ENCODE measurements at places on chromosomes 5 and 9.

- no peak for DNase-seq
Measured at GRCh38 chr5:120901199-120901598, 437.1 kb downstream of the PRR16 start.

DNA sequence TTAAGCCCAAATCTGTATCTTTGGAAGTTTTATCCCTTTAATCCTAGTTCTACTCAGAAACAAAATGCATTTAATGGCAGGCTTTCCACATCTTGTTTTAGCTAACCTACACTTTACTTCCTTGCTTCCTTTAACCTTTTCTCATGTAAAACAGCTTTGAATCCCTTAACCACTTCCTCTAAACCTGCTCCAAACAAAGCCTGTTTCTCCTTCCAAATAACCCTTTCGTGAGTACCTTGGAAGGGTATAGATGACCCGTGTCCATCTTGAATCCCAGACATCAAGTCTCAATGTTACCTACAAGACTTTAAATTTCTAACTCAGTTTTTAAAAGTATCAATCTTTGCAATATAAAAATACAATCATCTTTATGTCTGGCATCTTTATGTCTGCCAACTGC, 78.4 kb downstream of the DROSHA start:
- no peak for DNase-seq

GRCh38 chr5:132689513-132689912, 15.7 kb downstream of the IL4 start:
- DNase-seq: no peak

DNA sequence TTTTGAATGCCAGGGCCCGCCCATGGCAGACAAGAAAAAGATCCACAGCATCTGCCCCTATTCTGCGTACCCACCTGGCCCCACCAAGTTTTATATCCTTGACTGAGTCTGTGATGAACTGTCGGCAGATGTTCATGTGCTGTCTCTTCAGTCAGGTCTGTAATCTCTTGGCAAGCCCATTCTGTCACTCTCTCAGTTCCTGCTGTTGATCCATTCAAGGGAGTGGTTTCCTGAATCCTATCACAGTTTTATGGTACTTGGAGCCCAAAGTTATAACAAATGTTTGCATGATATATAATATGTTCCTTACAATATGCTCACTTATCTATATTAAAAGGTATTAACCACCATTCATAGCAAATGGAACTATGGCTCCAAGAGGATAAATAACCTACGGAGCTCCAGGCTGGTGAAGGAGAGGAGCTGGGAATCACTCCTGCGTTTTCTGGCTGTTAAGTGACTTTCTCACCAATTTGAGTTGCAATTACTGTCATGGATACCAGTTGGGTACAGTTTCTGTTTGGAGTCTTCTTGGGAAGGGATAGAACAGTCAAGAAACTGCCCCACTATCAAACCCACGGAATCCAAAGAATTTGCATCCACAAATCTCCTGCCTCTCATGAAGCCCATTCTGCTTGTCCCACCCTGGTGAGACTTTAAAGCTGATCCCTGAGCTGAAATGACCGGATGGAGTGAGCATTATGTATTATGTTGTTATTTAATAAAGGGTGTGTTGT, 103.4 kb upstream of the SPRY4 start:
- no peak for DNase-seq

DNA sequence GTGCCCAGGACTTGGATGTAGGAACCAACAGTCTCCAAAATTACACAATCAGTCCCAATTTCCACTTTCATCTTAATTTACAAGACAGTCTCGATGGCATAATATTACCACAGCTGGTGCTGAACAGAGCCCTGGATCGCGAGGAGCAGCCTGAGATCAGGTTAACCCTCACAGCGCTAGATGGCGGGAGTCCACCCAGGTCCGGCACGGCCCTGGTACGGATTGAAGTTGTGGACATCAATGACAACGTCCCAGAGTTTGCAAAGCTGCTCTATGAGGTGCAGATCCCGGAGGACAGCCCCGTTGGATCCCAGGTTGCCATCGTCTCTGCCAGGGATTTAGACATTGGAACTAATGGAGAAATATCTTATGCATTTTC, 837 bp downstream of the PCDHB2 start:
- DNase-seq: no peak

DNA sequence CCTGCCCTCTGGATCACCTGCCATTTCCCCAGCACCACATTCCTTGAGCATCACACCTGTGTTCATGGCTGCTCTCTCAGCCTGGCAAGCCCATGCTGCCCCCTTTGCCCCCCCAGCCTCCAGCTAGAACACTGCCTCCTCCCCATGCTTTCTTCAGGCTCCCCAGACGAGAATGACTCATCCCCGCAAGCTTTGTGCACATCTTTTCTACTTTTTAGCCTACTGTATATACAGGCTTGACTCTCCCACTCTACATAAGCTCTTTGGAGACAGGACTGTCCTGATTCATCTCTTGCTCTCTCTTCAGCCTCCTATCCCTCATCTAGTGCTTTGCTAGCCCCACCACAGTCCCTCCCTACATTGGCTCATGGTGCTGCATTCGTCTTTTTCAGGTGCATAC, 19.9 kb upstream of the GLIPR2 start:
- no peak for DNase-seq

- no peak for DNase-seq
Measured at GRCh38 chr5:74943905-74944304, 77.7 kb upstream of the FAM169A start.

DNA sequence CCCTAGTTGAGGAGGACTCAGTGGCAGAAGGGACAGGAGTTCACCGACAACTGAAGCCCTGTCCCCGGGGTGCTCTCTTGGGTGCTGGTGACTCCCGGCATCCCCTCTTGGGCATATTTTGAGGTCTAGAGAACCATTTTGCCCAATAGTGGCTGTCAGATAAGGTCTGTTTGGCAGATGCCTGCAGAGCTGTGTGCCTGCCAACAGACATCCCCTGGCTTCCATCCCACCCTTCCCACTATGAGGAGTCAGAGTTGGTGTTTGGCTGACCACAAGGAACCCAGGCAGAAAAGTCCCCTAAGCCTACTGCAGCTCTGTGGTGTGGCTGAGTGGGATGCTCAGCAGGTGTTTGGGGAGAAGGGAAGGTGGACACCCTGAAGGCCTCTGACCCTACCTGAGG, 207.0 kb downstream of the AUH start:
- no peak for DNase-seq

DNA sequence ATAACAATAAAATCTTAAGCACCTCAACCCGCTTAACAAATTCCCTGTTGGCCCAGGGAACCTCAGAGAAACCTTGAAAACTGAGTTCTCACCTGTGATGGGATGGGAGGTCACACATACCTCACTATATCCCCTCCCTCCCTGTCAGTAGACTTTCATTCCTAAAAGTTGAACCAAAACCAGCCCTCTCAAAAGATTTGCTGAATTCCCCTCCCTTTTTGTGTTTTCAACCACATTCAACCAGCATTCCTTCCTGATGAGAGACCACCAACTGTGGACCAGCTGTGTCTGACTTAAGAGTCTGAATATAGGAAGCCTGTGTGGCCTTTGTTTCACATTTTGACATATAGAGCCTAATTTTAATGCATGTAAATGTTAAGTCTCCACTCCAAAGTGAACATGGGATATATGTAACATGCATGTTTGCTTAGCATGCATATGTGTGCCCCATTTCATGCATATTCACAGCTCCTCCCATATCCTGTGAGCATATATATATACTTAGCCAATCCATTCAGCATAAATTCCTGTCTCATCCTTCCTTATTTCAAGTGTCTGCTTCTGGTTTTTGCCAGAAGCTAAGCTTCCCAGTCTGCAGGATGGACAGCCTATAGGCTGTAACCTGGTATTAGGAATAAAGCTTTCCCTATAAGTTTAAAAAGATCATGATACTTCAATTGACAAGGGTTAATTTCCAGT, 604.6 kb downstream of the PTPRD start:
- peak; percentile 31 for DNase-seq

GRCh38 chr5:171102877-171103610, 206.0 kb upstream of the TLX3 start:
- no peak for DNase-seq

GRCh38 chr5:37838152-37838932, 1.5 kb downstream of the GDNF start:
- peak; percentile 55 for DNase-seq

DNA sequence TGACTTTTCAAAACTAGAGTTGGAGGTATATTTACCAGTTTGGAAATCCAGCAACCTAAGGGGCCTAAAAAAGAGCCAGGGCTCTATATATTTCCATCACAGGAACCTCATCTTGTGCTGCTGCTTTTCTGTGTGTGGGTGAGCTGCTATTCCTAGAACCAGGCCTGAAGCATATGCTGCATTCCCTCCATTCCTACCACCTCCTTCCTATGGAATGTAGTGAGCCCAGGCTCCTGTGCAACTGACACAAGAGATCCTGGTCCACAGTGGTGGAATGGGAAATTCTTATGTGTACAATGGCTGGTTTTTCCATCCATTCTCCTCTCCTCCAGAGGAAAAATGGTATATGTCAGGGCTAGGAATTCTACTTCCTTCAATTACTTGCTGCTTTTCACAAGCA, 39.1 kb downstream of the SPEF2 start:
- peak; percentile 66 for DNase-seq

DNA sequence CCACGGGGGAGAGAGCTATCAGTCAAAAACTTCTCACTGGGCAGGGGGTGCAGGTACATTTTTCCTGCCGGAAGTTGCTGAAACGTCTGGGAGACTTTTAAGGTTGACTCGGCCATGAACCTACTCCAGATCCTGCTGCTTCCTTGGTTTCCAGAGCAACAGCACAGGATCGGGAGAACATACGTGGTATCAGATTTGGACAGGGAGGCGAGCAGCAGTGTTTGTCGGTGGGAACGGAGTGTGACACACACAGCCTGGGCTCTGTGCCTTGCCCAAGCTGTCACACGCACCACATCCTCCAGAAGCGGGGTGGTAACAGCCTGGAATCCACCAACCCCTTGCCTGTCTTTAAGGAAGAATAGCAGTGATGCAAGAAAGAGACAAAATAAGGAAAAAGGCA, 276.5 kb downstream of the SLIT3 start:
- DNase-seq: no peak

- DNase-seq: peak; percentile 94
Measured at GRCh38 chr9:127923771-127924170, 6.8 kb downstream of the PIP5KL1 start.

- no peak for DNase-seq
Measured at GRCh38 chr5:77849308-77849900, 73.3 kb upstream of the TBCA start.

Measured in fibroblast of skin of right quadriceps (primary cell).